ENCODE measurements at places on chromosomes 6 and 20.

DNA sequence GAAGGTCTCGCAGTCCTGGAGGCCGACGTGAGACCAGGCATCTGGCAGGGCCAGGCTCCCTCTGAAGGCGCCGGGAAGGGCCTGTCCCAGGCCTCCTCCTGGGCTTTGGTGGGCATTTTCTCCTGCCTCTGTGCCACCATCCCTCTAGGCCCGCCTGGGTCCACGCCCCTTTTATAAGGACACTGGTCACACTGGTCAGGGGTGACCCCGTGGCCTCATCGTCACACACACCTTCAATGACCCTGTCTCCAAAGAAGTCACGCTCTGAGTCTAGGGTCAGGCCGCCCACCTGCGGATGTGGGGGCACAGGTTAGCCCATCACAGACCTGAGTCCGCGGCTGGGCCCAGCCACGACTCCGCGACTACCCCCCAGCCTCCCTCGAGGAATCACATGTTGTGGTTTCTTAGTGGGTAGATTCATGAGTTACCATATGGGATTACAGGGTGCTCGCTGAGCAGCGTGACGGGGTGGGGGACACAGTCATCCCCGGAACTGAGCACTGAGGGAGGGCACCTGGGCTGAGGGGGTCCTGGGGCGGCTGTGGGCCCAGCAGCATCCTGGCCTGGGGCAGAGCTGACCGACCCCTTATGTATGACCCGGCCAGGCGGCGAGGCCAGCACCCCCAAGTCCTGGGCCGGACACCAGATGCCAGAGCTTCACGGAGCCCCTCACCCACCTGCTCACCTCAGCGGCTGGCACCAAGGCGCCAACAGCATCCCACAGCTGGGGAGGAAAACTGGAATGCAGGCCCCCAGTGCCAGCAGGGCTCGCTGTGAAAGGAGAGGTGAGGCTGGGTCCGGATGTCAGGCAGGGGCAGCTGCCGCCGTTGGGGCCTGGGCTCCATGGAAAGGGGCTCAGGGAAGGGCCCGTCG is 115.9 kb downstream of the DLL1 start:
- DNase-seq: no peak

DNA sequence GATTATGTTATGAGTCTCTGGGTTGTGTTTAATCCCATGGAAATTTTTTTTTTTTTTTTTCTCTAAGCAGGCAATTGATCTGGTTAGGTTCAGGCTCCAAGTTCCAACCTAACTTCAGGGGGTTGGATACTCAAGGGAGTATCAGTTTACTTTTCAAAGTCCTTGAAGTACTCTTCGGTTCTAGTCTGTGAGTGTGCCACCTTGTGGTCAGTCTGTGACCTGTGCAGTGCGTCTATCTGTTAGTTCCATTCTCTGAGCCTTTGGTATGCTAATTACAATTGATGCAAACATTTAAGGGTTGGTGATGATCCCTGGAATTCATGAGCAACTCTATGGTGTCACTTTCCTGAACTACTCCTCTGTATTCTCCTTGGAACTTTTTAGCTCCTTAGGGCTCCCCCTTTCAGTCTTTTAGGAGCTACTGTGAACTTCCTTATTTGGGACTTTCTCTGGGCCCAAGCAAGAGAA is 342.0 kb downstream of the SOX4 start:
- DNase-seq: peak; percentile 23

DNA sequence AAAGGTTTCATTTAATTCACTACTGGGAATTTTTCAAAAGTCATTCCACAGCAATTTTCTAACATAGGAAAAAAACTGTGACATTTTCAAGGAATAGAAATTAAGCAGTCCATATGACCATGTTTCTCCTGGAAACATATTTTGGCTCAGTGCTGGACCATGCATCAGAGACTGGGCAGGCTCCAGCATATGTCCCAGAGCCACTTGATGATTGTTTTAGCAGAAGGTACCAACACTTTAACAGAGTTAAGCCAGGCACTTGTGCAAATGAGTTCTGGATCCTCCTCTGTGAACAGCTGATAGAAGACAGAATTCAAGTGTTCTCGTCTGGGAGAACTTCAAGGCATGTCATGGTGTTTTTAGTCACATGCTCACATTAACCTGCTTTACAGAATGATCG is 516.3 kb downstream of the COL12A1 start:
- no peak for DNase-seq

- DNase-seq: peak; percentile 11
Observed at GRCh38 chr6:35810971-35811698, 6.0 kb downstream of the LHFPL5 start.

DNA sequence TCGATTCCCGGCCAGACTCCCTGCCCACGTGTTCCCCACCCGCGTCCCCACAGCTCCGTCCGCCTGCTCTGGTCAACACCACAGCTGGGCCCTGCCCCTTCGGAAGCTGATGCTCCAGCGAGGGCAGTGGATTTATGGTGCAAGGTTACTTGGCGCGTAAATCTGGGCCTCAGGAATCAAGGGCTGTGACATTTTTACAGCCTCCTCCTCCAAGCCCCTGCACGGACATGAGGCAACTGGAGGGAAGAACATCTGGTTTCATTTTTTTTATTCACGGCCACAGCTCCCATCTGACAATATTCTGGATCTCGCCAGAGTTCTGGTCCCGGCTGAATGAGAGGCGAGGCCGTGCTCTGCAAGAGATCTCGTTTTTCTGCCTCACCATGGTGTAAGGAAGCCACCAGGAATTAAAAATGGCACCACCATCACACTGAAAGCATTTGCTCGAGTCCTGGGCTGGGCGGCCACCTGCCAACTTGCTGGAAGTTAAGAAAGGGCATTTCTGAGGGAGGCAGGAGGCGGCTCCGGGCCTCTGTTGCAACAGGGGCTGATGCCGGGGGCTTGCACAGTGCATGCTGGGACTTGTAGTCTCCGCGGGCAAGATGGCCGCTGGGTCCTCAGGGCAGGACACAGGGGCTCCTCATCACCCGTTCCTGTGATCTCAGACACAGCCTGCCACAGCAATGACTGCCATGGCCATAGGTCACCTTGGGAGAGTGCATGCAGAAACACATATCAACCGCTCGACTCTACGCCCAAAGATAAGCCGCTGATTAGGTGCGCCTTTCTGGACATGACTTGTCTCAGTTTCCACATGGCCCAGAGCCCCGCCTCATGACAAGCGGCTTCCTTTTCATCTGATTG is 148.5 kb downstream of the LY86 start:
- DNase-seq: no peak

DNA sequence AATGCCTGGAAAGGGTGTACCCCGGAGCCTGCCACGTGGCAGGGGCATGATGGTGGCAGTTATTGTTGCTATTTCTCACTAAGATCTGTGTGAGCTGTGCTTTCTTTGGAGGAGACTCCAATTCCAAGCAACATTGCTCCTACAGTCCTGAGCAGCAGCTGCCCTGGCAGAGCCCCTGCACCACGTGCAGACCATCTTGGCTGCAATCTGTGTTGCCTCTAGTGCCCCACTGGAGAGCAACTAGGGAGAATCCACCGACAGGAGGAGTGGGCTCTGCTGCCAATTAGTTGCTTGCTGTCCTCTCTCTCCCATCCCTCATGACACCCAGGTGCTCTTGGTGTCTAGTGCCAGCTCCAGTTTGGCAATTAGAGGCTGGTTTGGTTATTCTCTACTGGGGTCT is 116.0 kb downstream of the PXDC1 start:
- DNase-seq: no peak

DNA sequence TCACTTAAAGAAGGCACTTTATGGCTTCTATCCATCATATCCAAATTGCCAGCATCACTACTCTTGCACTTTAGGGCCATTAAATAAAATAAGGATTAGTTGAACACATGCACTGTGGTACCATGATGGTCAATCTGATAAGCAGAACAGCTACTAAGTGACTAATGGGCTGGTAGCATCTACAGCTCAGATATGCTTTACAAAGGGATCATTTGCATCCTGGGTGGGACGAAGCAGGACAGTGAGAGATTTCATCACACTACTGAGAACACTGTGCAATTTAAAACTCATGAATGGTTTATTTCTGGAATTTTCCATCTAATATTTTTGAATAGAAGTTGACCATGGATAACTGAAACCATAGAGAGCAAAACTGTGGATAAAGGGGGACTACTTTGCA is 25.1 kb upstream of the ZSCAN9 start:
- DNase-seq: no peak

DNA sequence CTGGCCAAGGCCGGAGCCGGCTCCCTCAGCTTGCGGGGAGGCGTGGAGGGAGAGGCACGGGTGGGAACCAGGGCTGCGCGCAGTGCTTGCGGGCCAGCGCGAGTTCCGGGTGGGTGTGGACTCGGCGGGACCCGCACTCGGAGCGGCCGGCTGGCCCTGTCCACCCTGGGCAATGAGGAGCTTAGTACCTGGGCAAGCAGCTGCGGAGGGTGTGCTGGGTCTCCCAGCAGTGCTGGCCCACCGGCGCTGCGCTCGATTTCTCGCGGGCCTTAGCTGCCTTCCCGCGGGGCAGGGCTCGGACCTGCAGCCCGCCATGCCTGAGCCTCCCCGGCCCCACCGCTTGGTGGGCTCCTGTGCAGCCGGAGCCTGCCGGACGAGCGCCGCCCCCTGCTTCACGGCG is 91.4 kb upstream of the MAN1A1 start:
- no peak for DNase-seq

DNA sequence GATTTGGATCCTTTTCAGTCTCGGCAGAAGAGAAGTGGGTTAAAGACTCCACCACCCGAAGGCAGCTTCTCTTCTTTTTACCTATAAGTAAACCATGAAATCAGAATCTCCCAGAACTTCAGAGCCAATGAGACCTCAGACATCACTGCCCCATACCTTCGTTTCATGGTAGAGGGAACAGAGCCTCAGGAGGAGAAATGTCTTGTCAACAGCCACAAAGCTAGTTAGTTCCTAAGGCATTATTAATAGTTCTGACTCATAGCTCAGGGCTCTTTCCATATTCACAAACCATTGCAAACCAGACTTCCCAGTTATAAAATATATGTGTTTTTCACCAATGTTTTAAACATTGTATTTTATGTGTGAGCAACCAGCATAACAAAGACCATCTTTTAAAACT is 118.7 kb upstream of the RIPOR2 start:
- DNase-seq: no peak

GRCh38 chr6:145051661-145052060 is 683.7 kb downstream of the EPM2A start:
- DNase-seq: no peak

DNA sequence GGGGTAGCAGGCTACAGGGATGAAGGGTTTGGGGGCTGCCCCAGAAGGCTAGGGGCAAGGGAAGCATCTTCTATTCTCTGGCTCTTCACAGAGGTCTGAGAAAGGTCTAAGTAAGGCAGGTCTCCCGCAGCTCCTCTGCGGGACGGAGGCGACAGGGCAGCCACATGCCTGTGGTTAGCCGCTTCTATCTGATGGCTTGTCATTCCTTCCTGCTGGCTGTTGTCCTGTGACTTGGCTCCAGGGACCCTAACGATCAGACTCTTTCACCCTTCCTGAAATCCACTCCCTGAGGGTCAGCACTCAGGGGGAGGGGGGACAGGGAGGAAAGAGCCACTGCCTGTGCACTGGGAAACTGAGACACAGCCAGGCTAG is 673 bp downstream of the CST7 start:
- DNase-seq: peak; percentile 38

DNA sequence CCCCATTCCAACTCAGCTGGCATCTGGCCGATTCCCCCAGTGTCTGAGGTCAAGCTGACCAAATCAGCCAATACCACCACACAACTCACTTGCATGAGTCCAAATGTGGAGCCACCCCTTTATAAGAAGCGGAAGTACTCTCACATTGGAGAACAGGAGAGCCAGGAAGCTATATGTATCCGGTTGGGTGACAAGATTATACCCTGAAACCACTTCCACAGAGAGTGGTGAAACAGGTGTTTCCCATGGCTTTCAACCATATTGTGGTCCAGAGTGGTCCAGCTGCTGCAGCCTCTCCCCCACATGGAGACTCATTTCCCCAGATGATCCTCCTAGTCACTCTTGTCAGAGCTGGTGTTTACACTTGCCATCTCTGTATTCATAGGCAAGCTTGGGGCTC is 24.0 kb upstream of the SERINC1 start:
- peak; percentile 9 for DNase-seq
